Smooth muscle cell of trachea (primary cell): ENCODE measurements at places on chromosomes 1 and 21. TPM values are rescaled to one million over a fixed set of nuclear protein-coding genes. Genes with fewer than 3 reads are reported as not detected.

The FCRL4 gene
- total RNA-seq = not detected in 2 replicates

The TEDDM1 gene
- not detected in 2 replicates for total RNA-seq

The ASCL5 gene
- not detected in 2 replicates for total RNA-seq

The BPNT1 gene
- total RNA-seq = 17.7 and 33.9 TPM in 2 replicates

The NBPF8 gene
- 15.9 and 16.4 TPM in 2 replicates for total RNA-seq
